ENCODE measurements at places on chromosomes 13 and 19.

- no peak for DNase-seq
Observed at GRCh38 chr13:87094646-87095045, 576.5 kb upstream of the SLITRK5 start.

DNA sequence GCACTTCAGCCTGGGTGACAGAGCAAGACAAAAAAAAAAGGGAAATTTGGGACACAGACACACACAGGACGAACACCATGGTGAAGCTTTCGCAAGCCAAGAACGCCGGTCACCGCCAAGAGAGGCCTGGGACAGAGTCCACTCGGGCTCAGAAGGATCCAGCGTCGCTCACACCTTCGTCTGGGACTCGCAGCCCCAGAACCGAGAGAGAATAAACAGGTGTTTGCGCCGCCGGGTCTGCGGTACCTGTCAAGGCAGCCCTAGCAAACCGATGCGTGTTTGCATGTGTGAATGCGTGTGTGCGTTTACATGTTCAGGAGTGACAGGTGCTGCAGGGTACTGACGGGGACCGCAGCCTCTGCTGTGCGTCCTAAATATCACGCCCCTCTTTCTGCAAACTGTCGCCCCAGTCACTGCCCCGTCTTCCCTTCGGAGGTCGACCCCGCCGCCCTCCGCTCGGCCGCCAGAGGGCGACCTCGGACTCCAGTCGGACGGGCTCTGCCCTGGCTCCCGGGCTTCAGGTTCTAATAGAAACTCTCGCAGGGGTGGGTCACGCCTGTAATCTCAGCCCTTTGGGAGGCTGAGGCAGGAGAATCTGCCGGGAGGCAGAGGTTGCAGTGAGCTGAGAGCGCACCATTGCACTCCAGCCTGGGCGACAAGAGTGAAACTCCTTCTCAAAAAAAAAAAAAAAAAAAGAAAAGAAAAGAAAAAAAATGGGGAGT is 11.8 kb upstream of the CSNK1G2 start:
- DNase-seq, result peak; percentile 1

- DNase-seq, result no peak
Observed at GRCh38 chr13:111245576-111246384, 74.7 kb upstream of the TEX29 start.

DNA sequence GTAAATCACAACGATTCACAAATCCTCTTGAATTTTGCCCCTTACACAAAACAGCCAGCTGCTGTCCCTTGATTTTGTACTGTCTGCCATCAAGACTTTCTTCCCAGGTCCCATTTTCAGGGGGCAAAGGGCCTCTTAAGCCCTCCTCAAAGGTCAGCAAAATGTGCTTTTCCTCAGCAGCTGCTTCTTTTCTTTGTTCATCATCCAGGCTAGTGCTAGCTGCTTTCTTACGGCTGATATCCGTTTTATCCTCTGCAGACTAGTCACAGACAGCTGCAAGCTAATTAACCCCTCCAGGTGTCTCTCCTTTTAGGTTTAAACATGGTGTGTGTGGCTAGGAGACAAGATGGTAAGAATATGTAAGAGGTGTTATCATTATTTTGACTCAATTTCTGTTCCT is 90.9 kb downstream of the NALCN start:
- peak; percentile 53 for DNase-seq

DNA sequence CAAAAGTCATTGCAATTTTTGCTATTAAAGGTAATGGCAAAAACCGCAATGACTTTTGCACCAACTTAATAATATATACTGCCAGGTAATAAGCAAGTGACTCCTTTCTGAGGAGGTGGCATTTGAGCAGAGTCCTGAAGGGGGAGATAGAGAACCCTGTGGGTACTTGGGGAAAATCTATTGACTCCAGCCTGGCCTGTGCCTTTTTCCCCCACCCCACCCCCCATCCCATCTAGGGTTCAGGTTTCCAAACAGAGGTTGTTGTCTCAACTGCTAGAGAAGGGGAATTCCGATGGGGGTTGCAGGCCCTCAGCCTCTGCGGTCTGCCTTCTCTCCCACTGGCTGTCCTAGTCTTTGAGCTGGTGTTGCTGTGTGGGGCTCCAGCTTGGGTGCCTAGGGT is 11.5 kb downstream of the S1PR2 start:
- no peak for DNase-seq

- DNase-seq, result no peak
Observed at GRCh38 chr19:29928831-29929230, 13.2 kb upstream of the URI1 start.

DNA sequence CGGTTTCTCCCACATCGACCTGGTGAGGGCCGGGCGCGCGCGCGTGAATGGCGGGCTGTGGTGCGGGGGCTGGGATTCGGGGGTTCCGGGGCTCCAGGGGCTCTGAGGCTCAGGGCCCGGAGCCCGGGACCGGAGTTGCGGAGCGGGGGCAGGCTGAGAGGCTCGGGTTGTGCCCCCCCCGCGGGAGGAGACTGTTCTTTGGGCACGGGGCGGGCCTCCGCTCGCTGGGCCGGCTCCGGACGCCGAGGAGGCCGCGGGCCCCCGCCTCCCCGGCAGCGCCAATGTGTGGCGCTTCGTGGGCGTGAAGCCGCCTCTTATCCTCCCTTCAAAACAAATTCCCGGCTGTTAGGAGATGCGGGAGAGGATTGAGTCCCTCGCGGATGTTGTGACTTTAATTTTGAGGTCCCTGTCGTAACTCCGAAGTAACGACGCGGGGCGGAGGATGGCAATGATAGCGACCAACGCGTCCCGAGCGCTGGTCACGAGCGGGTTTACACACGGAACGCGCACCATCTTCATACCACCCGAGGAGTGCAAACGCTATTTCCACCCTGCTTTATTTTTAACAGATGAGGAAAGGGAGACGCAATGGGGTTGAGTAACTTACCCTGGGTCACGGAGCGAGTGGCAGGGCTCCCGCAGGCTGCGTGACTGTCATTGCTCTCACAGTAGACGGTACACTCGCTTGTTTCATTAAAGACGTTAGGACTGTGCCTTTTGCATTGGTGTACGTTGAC is 536 bp downstream of the UBA2 start:
- DNase-seq, result peak; percentile 51

DNA sequence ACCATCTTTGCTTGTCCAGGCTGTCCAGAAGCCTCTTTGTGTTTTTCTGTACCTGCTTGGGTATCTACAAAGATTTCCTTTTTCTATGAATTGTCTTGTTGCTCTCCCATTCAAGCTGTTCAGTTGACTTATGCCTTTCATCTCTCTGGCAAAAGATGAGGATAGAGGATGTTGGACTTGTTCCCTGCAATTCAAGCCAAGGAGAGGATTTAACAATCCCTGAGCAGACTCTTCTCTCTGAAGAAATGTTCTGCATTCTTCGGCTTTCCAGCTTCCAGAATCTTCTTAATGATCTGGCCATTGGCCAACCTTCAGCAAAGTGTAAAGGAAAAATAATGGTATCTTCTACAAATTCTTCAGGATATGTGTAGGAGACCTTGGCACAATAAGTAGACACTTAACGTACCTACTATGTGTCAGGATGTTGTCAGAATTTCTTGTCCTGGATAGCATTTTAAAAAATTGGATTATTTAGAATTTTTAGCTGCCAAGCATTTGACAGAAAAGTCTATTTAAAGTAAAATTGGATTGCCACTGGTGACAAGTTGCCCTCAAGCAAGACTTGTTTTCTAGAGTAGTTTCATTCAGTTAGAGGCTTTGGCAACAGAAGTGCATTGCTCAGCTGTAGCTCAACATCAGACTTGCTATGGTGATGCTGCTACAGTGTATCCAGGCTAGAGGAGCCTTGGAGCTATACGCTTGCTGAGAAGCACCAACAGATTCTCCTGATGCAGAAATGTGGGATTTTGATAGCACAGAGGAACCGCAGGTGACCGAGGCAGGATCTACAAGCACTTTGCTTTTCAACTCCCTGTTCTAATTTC is 455.7 kb downstream of the SUCLA2 start:
- no peak for DNase-seq

- no peak for DNase-seq
Observed at GRCh38 chr13:97736436-97736835, 217.0 kb upstream of the IPO5 start.

- no peak for DNase-seq
Observed at GRCh38 chr13:20161275-20161950, 561 bp upstream of the GJA3 start.

DNA sequence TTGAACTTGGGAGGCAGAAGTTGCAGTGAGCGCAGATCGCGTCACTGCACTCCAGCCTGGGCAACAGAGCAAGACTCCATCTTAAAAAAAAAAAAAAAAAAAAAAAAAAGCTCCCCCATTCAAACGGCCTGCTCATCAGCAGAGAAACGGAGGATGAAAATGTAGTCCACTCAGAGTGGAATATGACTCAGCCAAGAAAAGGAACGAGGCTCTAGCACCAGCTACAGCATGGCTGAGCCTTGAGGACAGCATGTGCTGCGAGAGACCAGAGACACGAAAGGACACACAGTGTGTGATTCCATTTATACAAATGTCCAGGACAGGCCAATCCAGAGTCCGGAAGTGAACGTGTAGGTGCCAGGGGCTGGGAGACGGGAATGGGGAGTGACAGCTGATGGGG is 18.1 kb upstream of the MIER2 start:
- no peak for DNase-seq

DNA sequence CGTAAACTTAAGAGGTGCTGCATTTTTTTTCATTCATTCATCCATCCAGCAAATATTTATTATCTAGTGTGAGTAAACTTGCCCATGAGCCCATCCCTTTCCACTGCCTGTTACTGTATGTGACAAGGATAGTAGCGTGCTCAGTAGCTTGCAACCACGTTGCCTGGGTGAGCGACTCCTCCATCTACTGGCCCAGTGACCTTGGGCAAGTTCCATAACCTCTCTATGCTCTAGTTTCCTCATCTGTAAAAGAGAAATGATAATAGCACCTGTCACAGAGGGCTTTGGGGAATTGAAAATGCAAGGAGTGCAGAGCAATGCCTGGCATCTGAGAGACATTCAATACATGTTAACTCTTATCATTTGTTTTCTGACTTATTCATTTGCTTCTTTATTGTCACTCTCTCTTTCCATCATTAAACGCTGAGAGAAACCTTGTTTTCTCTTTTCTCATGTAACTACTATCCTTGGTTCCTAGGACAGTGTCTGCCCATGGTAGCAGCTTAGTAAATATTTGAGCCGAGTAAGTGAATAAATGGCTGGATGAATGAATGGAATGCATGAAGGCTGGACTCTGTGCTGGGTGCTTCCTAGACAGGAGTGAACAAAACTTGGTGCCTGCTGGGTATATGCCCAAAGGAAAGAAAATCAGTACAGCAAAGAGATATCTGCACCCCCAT is 19.9 kb downstream of the LRCH1 start:
- no peak for DNase-seq

DNA sequence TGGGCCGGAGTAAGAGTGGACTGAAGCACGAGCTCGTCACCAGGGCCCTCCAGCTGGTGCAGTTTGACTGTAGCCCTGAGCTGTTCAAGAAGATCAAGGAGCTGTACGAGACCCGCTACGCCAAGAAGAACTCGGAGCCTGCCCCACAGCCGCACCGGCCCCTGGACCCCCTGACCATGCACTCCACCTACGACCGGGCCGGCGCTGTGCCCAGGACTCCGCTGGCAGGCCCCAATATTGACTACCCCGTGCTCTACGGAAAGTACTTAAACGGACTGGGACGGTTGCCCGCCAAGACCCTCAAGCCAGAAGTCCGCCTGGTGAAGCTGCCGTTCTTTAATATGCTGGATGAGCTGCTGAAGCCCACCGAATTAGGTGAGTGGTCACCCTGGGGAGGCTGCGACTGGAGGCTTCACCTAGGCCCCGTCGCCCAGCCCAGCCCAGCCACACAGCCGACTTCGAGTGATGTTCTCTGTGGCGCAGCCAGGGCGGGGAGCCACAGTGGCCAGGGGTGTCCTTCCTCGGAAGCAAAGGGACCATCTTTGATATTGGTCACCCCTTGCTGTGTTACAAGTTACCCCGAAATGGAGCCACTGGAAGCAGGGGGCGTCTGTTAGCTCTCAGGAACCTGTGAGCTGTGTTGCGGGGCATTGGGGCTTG is 5.6 kb downstream of the PIAS4 start:
- DNase-seq, result no peak

DNA sequence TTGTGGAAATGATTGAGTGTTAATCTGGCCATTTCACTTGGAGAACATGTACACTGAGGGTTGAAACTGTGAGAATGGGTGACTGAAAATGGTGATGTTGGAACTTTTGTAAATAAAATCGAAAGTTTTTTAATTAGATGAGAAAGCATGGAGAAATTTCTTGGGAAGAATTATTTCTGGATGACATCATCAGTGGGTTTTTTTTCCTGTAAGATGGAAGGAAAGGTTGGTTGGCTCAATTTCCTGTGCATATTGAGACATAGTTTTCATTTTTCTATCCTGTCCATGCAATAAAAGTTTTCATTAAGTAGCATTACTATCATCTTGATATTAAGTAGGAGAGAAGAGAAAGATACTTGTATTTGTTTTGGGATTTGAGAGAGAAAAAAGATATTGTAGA is 120.6 kb upstream of the HTR2A start:
- no peak for DNase-seq

DNA sequence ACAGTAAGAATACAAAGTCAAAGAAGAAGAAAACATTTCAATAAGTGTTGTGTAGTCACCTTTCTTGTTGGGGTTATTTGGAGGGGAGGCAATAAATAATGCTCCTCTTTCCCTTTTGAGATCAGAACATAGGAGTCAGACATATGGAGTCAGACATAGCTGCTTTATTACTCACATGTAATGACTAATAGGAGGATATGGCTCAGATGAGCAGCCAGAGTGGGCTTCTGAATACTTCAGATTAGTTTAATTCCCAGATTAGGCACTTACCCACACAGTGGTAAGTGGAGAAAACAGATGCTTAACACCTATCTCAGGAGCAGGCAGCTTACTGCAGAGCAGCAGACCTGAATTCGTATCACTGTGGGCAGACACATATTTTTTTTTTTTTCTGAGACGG is 31.7 kb upstream of the C1QTNF9B start:
- no peak for DNase-seq

DNA sequence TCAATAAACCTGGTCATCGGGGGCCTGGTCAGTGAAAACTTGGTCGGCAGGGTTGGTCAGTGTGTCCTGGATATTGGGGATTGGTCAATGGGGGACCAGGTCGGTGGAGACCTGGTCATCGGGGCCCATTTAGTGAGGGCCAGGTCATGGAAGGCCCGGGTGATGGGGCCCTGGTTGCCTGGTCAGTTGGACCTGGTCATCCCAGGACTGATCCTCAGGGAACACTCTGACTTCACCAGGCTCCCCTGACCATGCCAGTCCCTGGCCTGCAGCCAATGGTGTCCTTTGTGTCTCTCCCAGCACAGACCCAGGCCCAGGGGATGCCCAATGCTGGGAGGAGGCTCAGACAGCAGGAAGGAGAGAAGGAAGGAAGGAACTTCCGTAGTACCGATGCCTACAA is 42.1 kb upstream of the TPM4 start:
- no peak for DNase-seq

- no peak for DNase-seq
Observed at GRCh38 chr19:308471-309205, 17.4 kb upstream of the PLPP2 start.

- DNase-seq, result no peak
Observed at GRCh38 chr19:13092158-13092543, 10.5 kb downstream of the LYL1 start.

DNA sequence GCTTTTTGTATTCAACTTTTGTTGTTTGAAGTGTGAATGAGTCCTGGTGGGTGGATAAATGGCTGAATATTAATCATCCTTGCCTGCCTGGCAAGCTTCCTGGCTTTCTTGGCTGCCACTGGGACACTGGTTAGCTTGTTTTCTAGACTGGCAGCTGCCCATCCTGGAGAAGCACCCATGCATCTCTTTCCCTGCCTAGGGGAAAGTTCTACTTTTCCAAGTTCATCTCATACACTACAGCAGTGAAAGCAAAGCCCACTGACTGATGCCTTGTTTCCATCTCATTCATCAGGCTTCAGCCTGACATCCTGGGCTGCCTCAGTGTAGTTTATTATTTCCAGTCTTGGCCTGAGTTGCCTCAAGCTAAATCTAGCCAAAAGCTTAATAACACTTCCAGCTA is 244.8 kb downstream of the PCDH20 start:
- DNase-seq, result no peak

Measured in NCI-H2227 treated with DMSO at 0.1 percent for 48 hours (cell line).